ENCODE measurements at places on chromosomes 7 and 10. TPM values are rescaled to one million over a fixed set of nuclear protein-coding genes. Genes with fewer than 3 reads are reported as not detected.

DNA sequence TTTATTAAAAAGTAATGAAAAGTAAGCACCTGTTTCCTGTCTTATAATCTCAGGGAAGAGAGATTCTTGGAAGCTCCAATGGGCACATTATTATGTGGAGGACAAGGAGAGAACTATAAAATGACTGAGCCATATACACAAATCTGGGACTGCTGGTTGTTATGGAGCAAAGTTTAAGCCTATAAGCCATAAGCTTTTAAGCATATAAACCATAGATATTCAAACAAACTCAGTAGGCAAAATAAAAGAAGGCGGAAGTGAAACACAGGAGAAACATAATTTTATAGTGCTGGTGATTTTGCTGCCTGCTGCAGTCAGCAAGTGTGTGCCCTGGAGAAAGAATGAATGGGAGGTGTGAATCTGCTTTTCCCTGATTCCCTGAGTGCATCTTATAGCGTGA is 274.4 kb downstream of the KIF20B start:
- no peaks in the 10 kb centered on the region for H3K4me1 ChIP-seq
- H3K36me3 ChIP-seq = no peaks in the 10 kb centered on the region
- DNase-seq = no peak
- H3K27me3 ChIP-seq = no peaks in the 10 kb centered on the region
- H3K27ac ChIP-seq = no peak overlapping the region
- no peak overlapping the region for H3K4me3 ChIP-seq

The GFRA1 gene
- total RNA-seq = under 0.01 TPM

The FAM221A gene
- total RNA-seq = 11.9 TPM

The SLC13A1 gene
- total RNA-seq = not detected

The NRAP gene
- not detected for total RNA-seq

The OR6B1 gene
- total RNA-seq = not detected

DNA sequence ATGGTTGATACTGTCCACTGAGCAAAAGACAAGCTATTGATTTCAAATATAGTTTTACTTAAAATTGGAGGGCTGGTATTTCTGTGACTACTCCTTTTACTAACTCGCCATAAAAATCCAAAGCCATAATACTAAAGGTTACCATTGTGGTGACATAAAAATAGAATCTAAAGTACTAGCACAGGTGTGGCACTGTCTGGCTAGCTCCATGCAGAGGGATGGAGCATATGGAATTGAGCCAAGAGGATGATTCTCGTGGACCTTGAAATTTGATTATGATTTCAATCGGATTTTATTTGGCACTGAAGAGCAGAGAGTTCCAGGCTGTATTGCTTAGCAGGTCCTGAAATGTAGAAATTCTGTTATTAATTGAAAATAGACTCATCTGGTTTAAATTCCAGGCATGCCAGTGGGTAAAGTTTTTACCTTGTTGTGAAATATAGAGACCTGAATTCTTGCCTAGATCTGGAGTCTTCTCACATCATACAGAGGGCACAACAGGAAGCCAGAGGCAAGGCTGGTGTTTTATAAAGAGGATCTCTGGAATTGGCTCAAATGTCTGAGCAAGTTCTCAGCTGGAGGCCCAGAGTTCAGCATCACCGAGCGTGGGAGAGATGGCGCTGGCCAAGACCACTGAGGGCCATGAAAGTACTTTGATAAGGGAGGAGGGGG is 29.9 kb upstream of the DLD start:
- no peak overlapping the region for H3K4me3 ChIP-seq
- H3K36me3 ChIP-seq = no peaks in the 10 kb centered on the region
- peaks cover 6% of the 10 kb centered on the region for H3K4me1 ChIP-seq
- H3K27me3 ChIP-seq = no peaks in the 10 kb centered on the region
- DNase-seq = no peak

DNA sequence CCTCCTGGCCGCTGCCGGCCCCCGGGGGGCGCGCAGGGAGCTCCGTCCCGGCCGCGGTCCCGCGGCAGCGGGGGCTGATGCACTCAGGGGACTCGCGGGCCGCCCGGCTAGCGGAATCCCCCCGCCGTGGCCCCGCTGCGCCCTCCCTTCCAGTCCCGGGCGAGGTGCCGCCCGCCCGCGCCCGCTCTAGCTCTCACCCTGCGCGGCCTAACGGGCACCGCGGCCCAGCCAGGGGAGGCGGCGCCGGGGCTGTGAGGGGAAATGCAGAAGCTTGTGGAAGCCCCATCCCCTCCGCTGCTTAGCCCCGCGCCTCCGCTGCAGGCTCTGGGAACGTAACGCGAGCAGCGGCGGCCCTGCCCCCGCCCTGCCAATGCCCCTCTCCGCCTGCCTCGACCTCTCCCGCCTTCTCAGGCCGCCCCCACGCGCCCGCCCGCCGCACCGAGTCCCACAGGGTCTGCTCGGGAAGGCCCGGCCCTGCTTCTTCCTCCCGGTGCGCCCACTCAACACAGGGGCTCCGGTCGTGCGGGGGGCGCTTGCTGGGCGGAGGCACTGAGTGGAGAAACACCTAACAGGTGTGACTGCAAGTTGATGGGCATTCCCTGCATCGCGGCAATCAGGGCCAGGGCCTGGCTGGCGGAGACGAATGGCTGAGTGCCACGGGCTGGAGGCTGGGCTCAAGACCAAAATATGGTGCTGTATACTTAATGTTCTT is 384 bp upstream of the TMEM229A start:
- peaks cover 17% of the 10 kb centered on the region for H3K4me1 ChIP-seq
- H3K36me3 ChIP-seq = no peaks in the 10 kb centered on the region
- peaks cover 17% of the 10 kb centered on the region for H3K27me3 ChIP-seq
- H3K4me3 ChIP-seq = no peak overlapping the region

DNA sequence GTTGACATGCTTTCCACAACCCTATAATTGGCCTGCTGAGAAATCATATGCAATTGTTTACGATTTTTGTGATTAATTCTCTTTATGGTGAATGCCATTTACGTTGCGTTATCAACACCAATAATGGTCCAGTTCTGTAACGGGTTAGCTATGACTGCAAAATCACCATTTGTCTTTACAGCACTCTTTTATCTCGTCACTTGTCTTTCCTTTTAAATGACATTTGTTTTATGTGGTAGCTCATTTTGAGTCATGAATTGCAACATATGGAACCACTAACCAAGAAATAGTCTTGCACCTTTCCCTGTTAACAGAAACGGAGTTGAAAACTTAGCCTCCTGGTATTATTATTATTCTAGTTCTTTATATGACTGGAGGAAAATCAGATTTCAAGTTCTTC is 3.1 kb upstream of the KIAA1217 start:
- H3K4me1 ChIP-seq = peaks cover 19% of the 10 kb centered on the region
- peak overlapping the region; percentile 87 for H3K27ac ChIP-seq
- H3K4me3 ChIP-seq = no peak overlapping the region
- no peaks in the 10 kb centered on the region for H3K27me3 ChIP-seq

DNA sequence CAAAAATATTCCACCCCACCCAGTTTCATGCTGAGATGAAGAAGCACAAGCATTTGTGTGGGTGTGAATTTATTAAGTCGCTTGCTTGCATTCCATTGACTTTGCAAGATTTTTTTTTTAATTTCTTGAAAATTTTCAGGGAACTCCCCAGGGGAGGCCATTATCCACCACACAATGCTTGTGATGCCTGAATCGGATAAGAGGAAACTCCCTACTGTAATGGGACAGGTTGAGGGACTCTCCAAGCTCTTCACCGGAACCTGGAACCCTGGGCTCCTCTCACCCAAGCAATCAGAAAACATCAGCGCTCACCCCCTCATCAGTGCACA is 153.6 kb upstream of the ZMIZ1 start:
- H3K27me3 ChIP-seq = no peaks in the 10 kb centered on the region
- DNase-seq = no peak
- no peaks in the 10 kb centered on the region for H3K36me3 ChIP-seq
- H3K4me1 ChIP-seq = peaks cover 21% of the 10 kb centered on the region
- H3K4me3 ChIP-seq = no peak overlapping the region

The WNT8B gene
- total RNA-seq = not detected
